ENCODE measurements at places on chromosomes 12 and 14. TPM values are rescaled to one million over a fixed set of nuclear protein-coding genes. Genes with fewer than 3 reads are reported as not detected.

GRCh38 chr12:93763746-93764147 is 86.6 kb downstream of the CRADD start:
- no peak for DNase-seq

GRCh38 chr12:116354950-116355783 is 77.7 kb upstream of the MED13L start:
- no peak for DNase-seq

Gene TNFRSF1A
- 231 TPM for polyA plus RNA-seq

Gene RBM25
- 52.4 TPM for polyA plus RNA-seq

Gene KRT8
- polyA plus RNA-seq, result 22.1 TPM

DNA sequence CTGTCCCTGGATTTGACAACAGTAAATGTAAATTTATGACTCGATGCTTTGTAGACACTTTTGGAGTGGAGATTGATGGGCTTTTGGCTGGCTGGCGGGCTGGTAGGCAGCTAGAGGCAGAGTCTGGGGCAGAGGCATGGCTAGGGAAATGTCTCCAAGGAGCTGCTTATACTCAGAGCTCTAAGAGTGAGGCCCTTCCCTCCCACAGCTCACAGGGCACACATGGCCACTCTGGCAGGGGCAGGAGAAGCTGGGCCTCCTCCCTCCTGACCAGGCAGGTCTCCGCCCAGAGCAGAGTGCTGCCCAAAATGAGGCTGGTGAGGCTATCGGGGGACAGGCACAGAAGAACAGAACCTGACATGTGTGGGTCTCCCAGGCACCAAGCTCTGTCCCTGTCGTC is 67.5 kb downstream of the GALNT16 start:
- no peak for DNase-seq

- DNase-seq, result no peak
These were observed 58.7 kb downstream of the ZNF641 start for GRCh38 chr12:48292040-48292439.

DNA sequence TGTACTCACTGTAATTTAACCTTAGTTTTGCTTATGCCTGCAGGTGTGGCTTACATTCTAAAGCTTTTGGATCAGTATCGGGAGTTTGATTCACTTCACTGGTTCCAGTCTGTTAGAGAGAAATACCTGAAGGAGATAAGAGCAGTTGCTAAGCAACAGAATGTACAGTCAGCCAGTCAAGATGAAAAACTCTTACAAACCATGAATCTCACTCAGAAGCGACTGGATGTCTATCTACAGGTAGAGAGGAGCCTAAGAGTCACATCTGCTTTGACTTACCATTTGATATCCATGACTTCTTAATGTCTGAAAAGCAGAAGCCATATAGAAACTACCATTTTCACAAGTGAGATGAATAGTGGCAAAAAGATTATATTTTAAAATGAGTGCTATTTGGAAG is 56.5 kb downstream of the WASHC4 start:
- DNase-seq, result no peak

All from AG04450 (cell line).